Stimulated activated CD8-positive, alpha-beta memory T cell treated with anti-CD3 and anti-CD28 coated beads, Interleukin-4, amount 100 ng/mL, for 24 hours (primary cell): ENCODE measurements at places on chromosomes 5 and 9.

- DNase-seq = peak; percentile 66
Measured at GRCh38 chr5:134101686-134102439, 12.6 kb upstream of the TCF7 start.

DNA sequence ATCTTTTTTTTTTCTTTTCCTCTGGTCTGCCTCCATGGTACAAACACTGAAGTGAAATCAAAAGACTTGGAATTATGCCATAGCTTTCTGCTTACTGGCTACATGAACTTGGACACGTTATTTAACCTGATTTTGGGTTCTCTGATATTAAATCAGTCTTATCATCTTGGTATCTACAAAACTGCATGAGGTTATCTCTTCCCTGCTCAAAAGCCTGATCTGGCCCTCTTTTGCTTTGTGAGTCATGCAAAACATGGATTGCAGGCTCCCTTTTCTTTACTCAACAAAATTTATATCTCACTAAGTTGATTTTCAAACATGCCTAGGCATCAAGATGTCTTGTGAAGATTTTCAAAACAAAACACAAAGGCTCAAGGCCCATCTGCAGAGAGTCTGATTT lies 45.9 kb upstream of the FST start:
- no peak for DNase-seq

GRCh38 chr5:90558344-90559192 lies at the start of gene ADGRV1:
Gene ADGRV1 (plus strand): TSS chr5:90558797. CDS start chr5:90558896, 99 bp downstream.
- no peak for DNase-seq

- no peak for DNase-seq
Measured at GRCh38 chr9:106112935-106113334, 418.6 kb downstream of the TMEM38B start.

- DNase-seq = no peak
Measured at GRCh38 chr9:126376311-126377175, 49.9 kb downstream of the MVB12B start.

DNA sequence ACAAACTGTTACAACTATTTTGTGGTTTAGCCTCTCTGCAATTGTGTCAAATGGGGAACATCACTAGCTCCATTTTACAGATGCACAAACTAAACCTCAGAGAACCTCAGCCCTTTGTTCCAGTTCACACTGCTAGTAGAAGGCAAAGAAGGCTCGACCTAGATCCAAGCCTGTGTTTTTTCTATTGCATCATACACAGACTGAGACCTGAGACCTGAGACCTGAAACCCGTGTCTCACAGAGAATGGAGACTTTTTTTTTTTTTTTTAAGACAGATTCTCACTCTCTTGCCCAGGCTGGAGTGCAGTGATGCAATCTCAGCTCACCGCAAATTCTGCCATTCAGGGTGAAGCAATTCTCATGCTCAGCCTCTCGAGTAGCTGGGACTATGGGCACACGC lies 120.8 kb downstream of the GALNT10 start:
- no peak for DNase-seq

GRCh38 chr9:87498046-87498810 lies 561 bp downstream of the DAPK1 start:
- no peak for DNase-seq

DNA sequence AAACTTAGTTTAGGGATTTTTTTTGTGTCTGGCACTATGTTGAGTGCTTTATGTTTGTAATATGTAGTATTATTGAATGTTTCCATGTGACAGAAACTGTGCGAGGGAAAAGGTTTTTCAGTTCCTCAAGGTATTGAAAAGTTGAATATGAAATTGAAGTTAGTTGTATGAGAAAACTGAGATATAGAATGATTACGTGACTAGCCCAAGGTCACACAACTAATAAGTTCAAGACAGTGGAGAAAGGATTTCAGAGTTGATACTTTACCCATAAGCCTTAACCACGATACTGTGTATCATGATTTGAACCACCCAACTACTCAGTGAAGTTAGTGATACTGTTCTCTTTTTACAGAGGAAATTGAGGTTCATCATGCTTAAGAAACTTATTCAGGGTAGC lies 5.7 kb downstream of the NIPBL start:
- no peak for DNase-seq

DNA sequence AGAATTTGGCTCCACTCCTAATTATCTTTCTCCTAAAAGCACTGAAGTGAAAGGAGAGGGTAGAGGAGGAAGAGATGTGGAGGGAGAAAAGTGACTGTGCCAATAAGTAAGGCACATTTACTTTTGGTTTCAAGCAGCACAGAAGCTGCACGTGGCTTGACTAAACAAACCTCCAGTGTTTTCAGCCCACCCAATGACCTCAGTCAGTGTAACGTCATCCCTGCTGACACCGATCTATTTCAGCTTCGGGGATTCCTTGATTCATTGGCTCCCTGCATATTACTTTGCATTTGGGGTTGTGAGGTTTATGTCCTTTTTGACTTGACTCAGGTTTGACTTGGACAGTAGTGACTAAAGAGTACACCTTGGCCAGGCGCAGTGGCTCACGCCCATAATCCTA lies 35.6 kb upstream of the NIM1K start:
- DNase-seq = no peak

DNA sequence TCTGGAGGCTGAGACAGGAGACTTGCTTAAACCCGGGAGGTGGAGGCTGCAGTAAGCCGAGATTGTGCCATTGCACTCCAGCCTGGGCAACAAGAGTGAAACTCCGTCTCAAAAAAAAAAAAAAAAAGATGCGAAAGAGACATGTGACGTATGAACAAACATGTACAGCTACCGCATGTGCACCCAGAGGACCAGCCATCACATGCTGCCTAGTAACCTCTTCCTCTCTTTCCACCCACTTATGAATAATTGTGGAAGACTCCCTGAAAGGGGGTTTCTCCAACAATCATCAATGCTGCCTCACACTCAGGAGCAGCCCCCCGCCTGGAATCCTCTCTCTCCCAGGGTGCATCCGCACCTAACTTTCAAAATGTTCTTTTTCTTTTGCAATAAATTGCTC lies 2.2 kb downstream of the SARDH start:
- DNase-seq = no peak

- no peak for DNase-seq
Measured at GRCh38 chr5:6545036-6545693, 87.7 kb downstream of the NSUN2 start.

- DNase-seq = no peak
Measured at GRCh38 chr5:34847552-34847951, 8.6 kb downstream of the TTC23L start.

- no peak for DNase-seq
Measured at GRCh38 chr5:154761046-154761736, 6.0 kb downstream of the LARP1 start.

DNA sequence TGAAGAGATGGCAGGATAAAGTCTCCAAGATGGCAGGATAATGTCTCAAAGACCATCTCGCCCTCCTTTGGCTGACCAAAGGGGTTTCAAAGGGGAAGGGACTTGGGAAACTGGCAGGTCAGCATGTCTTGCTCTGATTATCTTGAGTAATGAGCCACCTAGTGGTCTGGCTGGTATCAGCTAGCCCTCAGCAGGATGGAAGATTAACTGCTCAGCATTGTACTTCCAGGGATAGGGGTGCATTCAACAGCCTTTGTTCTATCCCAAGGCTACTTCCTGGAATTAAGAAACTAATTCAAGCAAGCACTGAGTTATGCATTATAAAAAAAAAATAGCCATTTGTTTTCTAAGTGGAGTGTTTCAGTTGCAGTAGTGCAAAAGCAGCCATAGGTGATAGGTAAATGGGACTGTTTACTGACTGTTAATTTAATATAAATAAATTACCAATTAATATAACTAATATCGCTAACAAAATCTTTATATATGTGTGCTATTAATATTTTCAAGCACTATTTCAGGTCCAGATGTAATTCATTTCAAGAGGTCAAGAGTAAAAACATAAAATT lies 555.5 kb downstream of the CDH9 start:
- no peak for DNase-seq

DNA sequence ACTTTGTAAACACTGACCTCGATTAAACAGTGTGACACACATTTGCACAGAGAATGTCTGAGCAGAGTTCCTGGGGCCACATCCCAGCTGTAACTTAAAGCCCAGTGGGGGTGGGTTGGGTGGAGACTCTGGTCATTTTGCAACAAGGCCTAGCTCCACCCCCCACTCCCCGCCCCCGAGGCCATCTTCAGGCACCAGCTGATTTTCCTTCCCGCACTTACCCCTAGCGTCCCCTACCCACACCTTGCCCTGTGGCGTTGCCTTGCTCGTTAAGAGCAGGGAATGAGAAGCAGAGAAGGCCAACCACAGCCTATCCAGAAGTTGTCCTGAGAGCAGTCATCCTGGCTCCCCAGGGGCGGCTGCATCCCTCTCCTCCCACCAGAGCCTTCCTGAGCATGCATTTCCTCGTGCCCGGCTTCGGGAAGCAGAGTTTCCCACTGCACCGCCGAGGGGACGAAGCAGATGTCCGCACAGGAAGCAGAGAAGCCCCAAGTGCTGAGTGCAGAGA lies 101.7 kb upstream of the SARDH start:
- no peak for DNase-seq

- no peak for DNase-seq
Measured at GRCh38 chr9:134710901-134711300, 69.3 kb downstream of the COL5A1 start.

DNA sequence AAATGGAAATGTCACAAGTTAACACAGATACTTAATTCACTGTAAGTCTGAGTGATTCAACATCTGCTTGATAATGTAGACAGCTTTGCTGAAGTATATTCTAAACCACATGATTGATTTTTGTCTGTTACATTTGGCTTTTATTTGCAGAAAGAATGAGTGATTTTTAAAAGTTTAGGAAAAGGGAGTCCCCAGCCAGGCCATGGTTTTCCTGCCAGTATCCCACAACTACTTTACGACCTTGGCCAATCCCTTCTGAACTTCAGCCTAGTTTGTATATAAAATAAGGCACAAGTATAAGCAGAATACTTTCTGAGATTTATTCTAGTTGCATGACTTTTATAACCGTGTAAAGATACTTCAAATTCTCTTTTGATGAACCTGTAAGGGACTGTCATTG lies 27.1 kb downstream of the WDR36 start:
- DNase-seq = no peak

GRCh38 chr5:174301848-174302625 lies 256.5 kb downstream of the NSG2 start:
- no peak for DNase-seq

DNA sequence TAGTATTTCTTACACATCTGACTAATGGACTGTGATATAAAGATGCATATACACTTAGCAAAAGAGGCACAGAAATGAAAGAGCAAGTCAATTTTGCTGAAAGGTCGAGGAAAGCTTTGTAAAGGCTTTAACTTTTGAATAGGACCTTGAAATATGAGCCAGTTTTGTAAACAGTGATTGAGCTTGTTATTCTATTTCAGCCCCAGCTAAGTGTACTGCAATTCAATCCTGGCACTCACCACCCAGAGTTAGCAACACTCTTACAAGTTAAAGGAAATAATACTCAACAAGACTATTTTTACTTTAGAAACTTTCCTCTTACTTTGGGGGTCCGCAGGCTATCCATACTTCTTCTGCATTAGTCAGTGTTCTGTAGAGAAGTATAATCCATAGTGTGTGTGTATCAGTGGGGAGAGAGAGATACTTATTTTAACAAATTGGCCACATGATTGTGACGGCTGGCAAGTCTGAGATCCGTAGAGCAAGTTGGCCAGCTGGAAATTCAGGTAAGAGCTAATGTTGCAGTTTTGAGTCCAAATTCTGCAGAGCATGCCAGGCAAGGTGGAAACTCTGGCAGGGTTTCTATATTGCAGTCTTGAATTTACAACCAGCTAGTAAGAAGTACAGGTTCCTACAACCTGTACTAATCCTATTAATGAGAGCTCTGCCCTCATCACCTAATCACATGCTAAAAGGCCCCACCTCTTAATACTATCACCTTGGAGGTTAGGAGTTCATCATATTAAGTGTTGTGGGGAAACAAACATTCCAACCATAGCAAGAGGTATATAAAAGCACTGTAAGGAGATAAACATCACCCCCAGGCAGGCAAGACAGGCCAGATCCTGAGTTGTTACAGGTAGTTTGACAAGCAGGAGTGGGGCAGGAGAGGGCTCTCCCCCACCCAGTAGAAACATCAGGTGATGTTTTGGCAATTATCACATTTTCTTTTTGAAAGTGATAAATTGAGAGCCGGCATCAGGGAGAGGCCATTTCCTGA lies 33.6 kb downstream of the IL7R start:
- DNase-seq = no peak

DNA sequence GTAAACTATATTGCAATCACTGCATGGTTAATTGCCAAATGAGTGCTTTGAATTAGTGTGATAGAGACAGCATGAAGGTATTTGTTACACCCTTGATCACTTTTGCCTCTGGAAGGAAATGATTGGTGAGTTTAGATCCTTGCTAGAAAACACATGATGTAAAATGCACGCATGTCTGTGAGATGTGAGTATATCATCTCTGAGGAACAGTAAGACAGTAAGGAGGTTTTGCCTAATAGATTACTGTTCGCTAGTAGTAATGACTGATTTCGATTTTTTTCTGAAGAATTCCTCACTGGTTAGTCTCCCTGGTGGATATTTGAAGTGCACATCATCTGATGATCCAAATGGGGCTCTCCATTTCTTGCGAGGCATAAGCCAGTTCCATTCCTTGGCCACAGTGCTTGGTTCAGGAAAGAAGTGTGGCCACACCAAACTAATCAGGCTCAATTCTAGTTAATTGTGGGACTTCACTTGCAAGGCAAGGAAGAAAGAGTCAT lies 156.4 kb upstream of the ADRA1B start:
- no peak for DNase-seq

DNA sequence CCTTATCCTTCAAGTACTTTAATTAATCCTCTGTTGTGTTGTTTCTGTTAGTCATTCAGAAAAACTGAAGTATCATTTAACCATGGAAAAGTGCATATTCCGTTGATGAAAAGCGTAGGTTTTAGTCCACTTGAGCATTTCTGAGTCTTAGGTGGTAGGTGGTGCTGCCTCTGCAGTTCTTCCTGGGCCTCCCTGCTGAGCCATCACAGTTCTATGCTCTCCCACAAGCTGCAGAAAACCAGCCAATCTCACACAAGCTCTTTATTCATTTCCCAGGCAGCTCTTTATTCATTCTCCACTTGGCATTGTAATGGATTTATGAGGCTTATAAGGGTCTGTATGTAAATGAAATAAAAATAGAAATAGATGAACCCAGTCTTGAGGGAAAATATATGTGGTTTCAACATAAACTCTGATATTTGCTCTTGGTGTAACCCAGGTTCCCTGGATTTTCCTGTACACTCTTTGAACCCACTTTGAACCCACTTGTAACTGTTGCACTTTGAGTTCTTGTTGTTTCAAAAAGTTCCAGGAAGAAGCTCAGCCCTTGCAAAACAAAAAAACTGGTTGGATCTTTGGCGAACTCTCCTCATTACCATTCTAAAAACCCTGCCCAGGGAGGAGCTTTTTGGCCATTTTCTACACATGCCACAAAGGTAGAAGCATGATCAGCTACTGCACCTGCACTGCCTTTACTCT lies 56.0 kb downstream of the ZNF510 start:
- no peak for DNase-seq
